SK-N-SH (cell line): ENCODE measurements at places on chromosomes 3 and 15. TPM values are rescaled to one million over a fixed set of nuclear protein-coding genes. Genes with fewer than 3 reads are reported as not detected.

Gene MOBP
- not detected in 2 replicates for polyA plus RNA-seq

Gene UBP1
- 45.5 and 64.0 TPM in 2 replicates for polyA plus RNA-seq

Gene RARRES1
- polyA plus RNA-seq: 0.11 and 0.15 TPM in 2 replicates

Gene MORC1
- not detected in 2 replicates for polyA plus RNA-seq

Gene IQCB1
- polyA plus RNA-seq: 10.4 and 14.3 TPM in 2 replicates

Gene TEX264
- 82.1 and 86.0 TPM in 2 replicates for polyA plus RNA-seq

Gene PLA2G4F
- polyA plus RNA-seq: not detected in 2 replicates

Gene GOLGA6A
- not detected in 2 replicates for polyA plus RNA-seq

Gene FAM131A
- polyA plus RNA-seq: 31.6 and 34.2 TPM in 2 replicates

Gene CYP1A2
- not detected in 2 replicates for polyA plus RNA-seq

Gene AP3B2
- polyA plus RNA-seq: 0.77 and 1.8 TPM in 2 replicates
